ENCODE measurements at places on chromosomes 13 and 19.

GRCh38 chr13:98411617-98412265 is 165.2 kb downstream of the STK24 start:
- DNase-seq = no peak

GRCh38 chr13:25654322-25654721 is 282.5 kb downstream of the ATP8A2 start:
- no peak for DNase-seq

DNA sequence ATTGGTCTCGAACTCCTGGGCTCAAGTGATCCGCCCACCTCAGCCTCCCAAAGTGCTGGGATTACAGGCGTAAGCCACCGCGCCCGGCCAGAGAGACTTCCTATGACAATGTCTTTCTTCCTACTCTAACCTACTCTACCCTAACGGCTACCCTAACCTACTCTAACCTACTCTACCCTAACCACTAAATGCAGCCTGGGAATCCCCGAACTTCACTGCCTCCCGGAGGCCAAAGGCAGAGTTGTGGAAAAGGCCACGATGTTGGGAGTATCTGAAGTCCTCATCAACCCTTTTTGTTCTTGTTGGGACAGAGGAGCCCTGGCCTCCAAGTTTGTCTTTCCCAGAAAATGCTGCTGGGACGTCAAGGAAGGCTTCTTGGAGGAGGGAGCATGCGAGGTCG is 967 bp upstream of the NR2C2AP start:
- DNase-seq = no peak

DNA sequence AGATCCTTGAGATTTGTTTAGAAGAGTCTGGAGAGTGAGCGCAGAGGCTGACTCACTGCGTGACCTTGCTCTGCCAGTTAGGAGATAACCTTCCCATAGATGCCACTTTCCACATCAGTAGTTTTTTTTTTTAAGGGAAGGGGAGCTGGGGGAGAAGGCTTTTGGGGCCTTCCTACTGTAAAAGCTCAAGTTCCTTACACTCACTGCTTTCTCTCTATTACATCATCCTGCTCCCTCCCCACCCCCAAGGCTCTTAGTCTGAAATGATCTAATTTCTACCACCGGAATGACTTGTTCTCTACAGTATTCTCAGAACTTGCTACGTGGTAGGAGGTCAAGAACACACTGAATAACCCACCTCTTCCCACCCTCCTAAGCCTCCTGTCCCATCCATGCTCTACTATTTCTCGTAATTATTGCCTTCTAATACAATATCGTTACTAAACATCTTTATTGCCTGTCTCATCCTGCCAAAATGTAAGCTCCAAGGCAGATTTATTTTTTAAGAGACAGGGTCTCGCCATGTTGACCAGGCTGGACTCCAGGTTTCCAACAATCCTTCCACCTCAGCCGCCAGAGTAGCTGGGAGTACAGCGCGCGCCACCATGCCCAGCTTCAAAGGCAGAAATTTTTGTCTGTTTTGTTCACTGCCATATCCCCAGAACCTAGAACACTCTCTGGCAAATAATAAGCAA is 1.2 kb downstream of the LONP1 start:
- DNase-seq = peak; percentile 41

DNA sequence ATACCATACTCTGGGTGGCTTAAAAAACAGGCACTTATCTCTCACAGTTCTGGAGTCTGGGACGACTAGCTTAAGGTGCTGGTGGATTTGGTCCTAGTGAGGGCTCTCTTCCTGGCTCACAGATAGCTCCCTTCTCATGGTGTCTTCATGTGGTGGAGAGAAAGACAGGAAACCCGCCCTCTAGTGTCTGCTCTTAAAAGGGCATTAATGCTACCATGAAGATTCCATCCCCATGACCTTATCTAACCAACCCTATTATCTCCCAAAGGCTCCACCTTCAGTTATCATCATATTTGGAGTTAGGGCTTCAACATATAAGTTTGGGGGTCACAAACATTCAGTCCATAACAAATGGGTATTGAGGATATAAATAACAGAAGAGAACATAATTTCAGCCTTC is 139.4 kb downstream of the HS6ST3 start:
- DNase-seq = peak; percentile 45

- DNase-seq = no peak
These were observed 48.4 kb downstream of the ATP8A2 start for GRCh38 chr13:25420161-25420560.

DNA sequence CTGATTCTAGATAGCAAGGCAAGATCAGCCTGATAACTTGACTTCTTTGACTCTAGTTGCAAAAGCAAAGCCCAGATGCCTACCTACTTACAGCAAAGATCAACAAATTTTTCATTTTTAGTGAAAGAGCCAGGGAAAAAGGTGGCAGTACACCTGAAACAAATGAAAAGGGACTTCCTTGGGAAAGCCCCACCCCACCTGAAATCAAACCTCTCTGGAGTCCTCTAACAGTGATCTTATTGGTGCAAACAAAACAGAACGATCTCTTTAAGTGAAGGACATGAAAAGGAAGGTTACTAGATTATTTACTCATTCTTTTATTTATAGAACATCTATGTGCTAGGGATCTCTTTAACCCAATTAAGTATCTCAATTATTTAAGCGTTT is 507 bp upstream of the LCP1 start:
- DNase-seq = no peak

DNA sequence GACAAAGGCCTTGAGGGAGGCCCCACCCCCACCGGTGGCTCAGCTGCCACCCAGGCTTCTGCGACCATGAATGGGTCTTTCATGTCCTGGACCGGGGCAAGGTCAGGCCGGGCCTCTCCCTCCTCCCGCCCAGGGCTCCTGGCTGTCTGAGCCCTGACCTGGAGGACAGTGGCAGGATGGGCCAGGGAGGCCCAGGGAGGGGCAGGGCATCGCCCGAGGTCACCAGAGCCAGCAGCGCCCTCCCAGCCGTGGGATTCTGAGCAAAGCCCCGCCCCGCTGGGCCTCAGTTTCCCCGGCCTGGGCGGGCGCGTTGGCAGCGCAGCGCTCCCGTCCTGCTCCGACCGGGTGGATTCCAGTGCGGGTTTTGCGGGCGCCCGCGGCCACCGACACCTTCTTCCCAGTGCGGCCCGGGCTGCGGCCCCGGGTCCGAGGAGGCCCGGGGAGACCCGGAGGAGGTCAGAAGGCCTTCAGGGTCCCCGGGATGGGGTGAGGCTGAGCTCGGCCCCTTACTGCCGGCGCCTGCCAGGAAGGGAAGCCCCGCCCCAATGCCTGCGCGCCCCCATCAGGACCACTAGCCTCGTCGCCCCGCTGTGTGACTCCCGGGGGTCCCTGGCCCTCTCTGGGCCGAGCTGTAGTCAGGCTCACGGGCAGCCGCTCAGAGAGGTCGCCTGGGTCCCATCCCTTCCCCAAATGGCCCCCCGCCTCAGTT is 24.6 kb upstream of the SEMA6B start:
- DNase-seq = peak; percentile 63

- DNase-seq = no peak
These were observed 114.8 kb downstream of the LRCH1 start for GRCh38 chr13:46667687-46668281.

DNA sequence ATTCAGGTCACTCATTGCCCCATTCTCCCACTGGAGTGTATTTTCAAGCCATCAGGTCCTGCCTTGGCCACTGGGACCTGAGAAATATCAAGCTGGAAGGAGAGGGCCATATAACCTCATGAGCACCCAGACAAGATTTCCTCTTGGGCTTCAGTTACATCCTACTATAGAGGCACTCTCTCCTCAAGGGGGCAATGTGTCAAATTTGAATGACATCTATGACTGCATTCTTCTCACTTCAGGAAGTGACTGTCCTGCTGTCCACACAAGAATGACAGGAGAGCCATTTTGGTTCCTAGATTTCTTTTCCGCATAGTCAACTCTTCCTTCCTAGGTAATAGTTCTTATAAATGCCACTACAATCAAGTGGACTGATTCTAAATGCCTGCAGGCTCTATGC is 416.2 kb downstream of the DIAPH3 start:
- DNase-seq = peak; percentile 18

DNA sequence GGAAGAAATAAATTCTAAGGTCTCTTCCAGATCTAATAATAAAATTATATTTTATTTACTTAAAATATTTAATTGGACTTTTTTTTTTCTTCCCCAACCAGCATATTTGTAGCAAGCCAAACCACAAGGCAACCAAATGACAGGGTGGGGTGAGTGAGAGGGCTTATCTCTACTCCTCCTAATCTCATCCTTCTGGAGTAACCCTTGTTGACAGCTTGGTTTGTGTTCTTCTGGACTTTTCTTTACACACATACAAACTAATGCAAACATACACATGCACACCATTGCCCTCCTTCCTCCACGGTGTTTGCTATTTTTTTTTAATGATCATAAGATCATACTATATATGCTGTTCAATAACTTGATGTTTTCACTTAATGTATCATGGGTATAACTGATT is 383.1 kb downstream of the DLEU7 start:
- DNase-seq = no peak

- DNase-seq = peak; percentile 93
These were observed 5.1 kb downstream of the JUNB start for GRCh38 chr19:12796146-12797071.

DNA sequence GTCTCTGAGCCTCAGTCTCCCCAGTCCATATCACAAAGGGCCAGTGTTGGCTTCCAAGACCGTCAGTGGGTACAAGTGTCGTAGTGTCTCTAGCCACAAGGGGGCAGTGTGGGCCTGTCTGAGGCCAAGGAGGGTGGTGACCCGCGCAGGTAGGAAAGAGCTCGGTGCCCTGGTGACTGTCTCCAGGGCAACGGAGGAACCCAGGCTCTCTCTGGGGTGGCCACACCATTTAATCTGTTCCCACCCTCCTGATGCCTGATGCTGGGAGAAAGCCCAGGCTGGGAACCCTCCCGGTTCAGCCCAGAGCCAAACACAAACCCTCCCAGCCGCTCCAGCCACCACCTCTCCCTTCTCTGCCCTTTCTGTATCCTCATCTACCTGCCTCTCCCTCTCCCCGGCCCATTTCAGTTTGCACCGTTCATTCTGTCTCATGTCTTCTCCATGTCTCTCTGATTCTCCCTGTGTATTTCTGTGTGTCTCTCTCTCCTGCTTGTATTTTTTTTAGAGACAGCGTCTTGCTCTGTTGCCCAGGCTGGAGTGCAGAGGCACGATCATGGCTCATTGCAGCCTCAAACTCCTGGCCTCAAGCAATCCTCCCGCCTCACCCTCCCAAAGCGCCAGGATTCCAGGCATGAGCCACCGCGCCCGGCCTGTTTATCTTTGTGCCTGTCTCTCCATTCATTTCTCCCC is 17.5 kb upstream of the MEIS3 start:
- DNase-seq = peak; percentile 85

GRCh38 chr19:7544626-7545025 is 9.1 kb downstream of the PNPLA6 start:
- DNase-seq = no peak

DNA sequence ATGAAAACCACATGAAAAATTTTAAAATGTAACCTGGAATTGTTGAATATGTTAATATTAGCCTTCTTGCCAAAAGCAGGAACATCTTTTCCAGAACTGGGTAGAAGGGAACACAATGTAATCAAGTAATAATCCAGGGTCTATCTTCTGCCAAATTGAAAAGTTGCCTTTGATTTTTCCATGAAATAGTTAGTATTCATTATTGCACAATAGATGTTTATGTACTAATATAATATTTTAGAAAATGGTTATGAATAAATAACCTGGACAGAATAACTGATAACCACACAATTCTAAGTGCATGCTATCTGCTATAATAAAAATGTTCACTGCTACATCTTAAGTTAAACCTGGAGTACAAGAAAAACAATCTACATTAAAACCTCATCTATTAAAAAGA is 802.3 kb downstream of the LIG4 start:
- DNase-seq = no peak

GRCh38 chr19:52070496-52070895 is 21.9 kb upstream of the ZNF432 start:
- DNase-seq = no peak

GRCh38 chr13:107210723-107211030 is 642.7 kb upstream of the ARGLU1 start:
- peak; percentile 85 for DNase-seq
